ENCODE measurements at places on chromosomes 1 and 21.

GRCh38 chr1:18722270-18722669 is 91.6 kb downstream of the PAX7 start:
- DNase-seq: no peak

- DNase-seq: peak; percentile 66
Observed at GRCh38 chr1:110207831-110208230, 2.3 kb upstream of the KCNC4 start.

GRCh38 chr1:182335771-182336566 is 55.6 kb downstream of the GLUL start:
- no peak for DNase-seq

GRCh38 chr21:36482673-36483072 is 2.8 kb upstream of the CLDN14 start:
- DNase-seq: no peak

- no peak for DNase-seq
Observed at GRCh38 chr1:198275597-198275996, 118.8 kb downstream of the NEK7 start.

- no peak for DNase-seq
Observed at GRCh38 chr1:243991650-243992049, 59.4 kb upstream of the ZBTB18 start.

GRCh38 chr1:172286629-172287076 is 133.8 kb upstream of the C1orf105 start:
- no peak for DNase-seq

- DNase-seq: no peak
Observed at GRCh38 chr1:215001419-215002021, 81.0 kb upstream of the KCNK2 start.

- no peak for DNase-seq
Observed at GRCh38 chr1:2570332-2570731, 14.2 kb downstream of the TNFRSF14 start.

- no peak for DNase-seq
Observed at GRCh38 chr1:92117526-92117925, 37.4 kb downstream of the BTBD8 start.

DNA sequence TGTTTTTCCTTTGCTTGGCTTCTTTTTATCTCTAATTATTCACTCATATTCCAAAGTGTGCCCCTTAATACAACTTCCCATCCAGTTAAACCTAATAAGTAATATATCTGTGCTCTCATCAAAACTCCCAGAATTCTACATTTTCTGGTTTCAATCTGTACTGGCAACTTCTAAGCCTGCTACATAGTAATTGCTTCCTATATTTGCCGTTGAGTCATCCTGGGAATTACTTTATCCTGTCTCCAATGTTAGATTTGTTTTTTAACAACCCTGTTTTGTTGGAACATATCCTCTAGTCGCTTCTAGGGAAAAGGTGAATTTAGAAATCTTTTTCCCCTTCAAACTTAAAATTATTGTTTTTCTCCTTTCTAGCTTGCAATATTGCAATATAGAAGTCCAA is 620.5 kb upstream of the PKN2 start:
- no peak for DNase-seq

DNA sequence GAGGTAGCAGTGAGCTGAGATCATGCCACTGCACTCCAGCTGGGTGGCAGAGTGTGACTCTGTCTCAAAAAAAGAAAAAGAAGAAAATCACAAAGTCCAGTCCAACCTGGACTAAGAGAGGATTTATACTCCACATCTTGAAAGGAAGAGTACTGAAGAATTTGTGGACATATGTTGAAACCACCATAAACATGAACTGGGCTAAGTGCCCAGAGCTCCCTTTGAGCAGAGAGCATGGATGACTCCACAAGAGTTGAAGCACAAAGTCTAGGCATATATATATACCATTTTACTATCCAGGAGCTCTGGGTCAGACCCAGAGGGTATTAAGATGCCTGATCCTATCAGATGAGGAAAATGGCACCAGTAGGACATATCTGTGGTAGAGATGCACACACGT is 86.6 kb downstream of the OMA1 start:
- no peak for DNase-seq

DNA sequence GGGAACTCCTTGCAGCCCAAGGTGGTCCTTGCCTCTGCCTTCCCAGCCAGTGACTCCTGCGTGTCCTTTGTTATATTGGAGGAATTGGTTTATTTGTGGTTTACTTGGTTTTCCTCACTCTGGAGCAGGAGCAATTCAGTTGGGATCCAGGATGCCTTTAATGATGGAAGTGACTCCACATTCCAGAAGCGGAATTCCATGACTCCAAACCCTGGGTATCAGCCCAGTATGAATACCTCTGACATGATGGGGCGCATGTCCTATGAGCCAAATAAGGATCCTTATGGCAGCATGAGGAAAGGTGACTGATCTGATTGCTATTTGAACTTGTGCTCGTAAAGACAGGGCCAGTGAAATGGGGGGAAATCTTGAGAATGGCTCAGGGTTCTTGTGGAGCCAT is 15.1 kb upstream of the PIGV start:
- no peak for DNase-seq

DNA sequence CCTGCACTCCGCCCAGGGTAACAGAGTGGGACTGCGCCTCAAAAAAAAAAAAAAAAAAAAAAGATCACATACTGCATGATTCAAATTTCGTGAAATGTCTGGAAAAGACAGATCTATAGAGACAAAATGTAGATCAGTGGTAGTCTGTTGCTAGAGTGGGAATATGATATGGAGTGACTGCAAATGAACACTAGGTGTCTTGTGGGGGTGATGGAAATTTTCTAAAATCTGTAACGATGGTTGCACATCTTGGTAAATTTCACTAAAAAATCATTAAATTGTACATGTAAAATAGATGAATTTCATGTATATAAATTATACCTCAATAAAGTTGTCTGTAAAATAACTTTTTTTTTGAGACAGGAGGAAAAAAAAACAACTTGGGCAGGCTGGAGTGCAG is 5.5 kb downstream of the AIDA start:
- no peak for DNase-seq

DNA sequence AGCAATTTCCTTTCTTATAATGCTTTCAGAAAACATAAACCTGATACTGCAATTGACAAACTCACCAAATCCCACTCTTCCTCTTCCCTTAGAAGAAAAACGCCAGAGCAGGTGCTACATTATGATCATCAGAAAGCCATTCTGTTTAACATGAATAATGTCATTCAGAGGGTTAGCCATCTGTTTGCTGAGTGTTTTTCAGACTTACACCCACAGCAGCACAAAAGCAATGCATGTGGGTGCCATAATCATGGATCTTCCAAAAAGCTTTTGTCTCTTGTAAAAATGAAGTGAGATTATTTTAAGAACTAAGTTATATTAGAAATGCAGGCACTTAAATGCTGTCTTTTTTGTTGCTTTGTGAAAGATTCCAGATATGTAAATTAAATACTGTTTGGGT is 204.6 kb upstream of the TMPRSS15 start:
- DNase-seq: no peak

DNA sequence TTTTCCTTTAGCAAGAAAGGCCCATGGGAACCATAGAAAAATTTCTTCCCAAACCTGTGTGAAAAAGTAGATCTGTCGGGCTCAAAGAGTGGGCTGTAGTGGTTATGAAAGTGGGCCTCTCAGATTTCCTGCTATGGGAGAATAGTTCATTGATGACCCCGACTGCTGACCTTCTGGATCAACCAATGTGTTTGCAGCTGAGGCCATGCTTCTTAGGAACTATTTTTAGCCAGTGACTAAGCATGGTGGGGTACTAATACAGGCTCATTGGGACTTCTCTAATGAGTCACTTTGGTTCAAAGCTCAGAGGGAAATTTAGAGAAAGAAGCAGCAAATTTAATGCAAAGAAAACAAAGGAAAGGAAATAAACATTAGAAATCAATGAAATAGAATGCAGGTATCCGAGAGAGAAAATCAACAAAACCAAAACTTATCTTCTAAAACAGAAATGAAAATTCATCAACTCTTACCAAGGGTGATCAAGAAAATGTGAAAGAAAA is 12.6 kb upstream of the PSMA5 start:
- no peak for DNase-seq

DNA sequence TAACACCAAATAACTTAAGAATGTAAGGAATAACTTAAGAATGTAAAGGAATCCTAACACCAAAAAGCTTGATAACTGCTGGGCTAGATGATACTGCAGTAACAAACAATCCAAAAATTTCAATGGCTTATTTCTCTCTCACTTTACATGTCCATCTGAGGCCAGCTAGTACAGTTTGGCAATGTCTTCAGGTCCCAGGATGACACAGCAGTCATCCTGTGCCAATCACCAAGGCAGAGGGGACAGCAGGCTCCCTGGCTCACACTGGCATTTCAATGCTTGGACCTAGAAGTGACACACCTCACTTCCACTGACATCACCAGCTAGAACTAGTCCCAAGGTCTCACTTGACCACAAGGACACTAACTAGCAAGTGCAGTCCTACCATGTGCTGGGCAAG is 15.3 kb downstream of the DNAJC11 start:
- no peak for DNase-seq

- no peak for DNase-seq
Observed at GRCh38 chr1:229410692-229411433, 23.0 kb downstream of the ACTA1 start.

- DNase-seq: no peak
Observed at GRCh38 chr1:163670989-163671757, 349.4 kb downstream of the NUF2 start.

GRCh38 chr1:231072041-231072440 is 32.0 kb upstream of the FAM89A start:
- no peak for DNase-seq

DNA sequence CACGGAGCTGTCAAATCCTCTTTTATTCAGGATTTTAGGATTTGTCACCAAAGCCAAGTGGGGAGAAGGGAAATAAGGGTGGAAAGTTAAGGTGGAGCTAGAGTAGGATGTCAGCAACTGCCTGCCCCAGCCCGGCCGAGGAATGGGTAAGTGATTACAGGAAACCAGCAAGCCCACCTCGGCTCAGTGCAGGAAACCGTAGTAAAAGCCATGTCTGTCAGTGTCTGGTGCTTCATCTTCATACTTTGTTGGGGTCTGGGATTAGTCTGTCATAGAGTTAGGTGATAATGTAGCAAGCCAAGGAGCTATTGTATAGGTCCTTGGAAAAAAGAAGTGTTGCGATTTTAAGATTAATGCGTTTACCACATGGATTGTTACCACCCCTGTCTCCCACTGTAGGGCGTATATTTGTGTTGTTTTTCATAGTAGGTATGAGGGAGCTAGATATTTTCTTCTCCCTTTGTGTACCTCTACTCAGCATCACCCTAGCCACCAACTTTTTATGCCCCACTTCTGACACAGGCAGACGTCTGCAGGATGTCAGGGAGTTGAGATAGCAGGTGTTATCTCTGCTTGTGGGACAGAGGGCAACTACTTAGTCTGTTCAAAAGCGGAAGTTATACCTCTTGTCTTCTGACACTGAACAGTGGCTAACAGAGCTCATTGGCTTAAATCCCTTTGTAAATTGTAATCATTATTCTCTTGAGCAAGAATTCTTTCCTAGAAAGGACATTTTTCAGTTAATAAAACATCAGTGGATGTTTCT is 253.7 kb downstream of the HHAT start:
- no peak for DNase-seq

GRCh38 chr1:52368383-52369172 is 2.6 kb upstream of the CC2D1B start:
- peak; percentile 35 for DNase-seq

DNA sequence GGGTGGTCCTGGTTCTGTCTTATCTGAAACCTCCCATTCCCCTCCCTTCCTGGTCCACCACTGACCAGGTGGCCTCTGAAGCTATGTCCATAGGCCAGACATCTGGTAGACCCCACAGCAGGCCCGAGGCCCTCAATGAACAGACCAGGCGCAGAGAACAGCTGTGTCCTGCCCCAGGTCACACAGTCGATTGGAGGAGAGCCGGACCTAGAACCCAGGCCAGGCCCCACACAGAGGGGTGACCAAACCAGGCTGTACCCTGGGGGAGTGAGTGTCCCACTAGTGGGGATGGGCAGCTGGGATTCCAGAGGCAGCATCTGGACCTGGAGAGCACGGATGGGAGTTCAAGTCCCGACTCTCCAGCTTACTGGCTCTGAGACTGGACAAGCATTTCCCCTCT is 29.2 kb downstream of the RNU1-1 start:
- DNase-seq: no peak

- no peak for DNase-seq
Observed at GRCh38 chr1:175555266-175555665, 188.1 kb downstream of the TNR start.

DNA sequence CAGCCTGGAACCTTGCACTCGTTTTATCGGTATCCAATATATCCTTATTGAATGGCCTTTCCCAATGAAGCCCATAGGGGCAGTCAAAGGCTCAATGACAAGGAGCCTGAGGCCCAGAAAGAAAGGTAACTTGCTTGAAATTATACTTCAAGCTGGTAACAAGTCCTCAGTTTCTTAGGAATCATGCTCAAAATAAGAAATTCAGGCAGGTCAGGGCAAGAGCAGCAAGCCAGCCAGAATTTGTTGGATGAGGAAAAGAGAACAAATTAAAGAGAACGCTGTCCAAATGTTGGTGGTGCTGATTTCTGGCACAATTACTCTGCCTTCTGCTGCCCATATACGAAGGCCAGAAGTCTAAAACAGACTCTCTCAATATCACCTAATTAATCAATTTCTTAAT is 77.6 kb downstream of the DDX20 start:
- no peak for DNase-seq

DNA sequence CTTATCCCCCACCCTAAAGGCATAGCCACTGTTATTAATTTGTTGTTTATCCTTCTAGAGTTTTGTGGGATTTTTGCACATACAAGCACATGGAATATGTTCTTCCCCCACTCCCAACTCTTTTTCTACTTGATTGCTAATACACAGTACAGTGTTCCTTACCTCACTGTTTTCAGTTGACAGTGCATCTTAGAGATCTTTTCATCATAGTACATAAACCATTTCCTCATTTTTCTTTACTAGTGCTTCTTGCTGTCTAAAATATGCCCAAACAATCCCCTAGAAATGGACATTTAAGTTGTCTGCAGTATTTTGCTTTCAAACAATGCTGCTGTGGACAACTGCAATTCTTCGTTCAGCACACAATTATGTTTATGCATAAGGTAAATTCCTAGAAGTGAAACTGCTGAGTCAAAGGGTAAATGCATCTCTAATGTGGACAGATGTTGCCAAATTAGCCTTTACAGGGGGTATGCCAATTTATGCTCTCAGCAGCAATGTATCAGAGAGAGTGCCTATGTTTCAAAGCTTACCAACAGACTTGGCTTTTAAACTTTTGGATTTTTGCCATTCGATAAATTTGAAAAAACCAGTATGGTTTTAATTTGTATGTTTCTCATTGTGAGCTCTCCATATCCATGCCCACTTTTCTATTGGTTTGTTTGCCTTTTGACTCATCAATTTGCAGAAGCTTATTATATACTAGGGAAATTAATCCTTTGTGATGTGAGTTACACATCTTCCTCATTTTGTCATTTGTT is 132.6 kb downstream of the MRPS6 start:
- DNase-seq: no peak

- no peak for DNase-seq
Observed at GRCh38 chr1:235631816-235632215, 17.8 kb downstream of the GNG4 start.

GRCh38 chr1:169387399-169387798 is 19.4 kb downstream of the BLZF1 start:
- DNase-seq: no peak

GRCh38 chr1:9903801-9904527 is 6.1 kb downstream of the CTNNBIP1 start:
- DNase-seq: peak; percentile 57

GRCh38 chr21:29334717-29335428 is 36.2 kb downstream of the BACH1 start:
- DNase-seq: no peak

- DNase-seq: no peak
Observed at GRCh38 chr1:40438391-40439015, 11.8 kb upstream of the ZFP69B start.
